NCI-H446 (cell line): ENCODE measurements at places on chromosomes 12 and 14.
A peak's percentile ranks its signal among the peaks of the same experiment; 100 is the strongest.

- no peak for DNase-seq
Measured at GRCh38 chr12:115941362-115941761, 336.1 kb downstream of the MED13L start.

GRCh38 chr12:3745152-3745551, 7.8 kb downstream of the CRACR2A start:
- no peak for DNase-seq

- no peak for DNase-seq
Measured at GRCh38 chr14:100290607-100291304, 15.5 kb downstream of the SLC25A29 start.

DNA sequence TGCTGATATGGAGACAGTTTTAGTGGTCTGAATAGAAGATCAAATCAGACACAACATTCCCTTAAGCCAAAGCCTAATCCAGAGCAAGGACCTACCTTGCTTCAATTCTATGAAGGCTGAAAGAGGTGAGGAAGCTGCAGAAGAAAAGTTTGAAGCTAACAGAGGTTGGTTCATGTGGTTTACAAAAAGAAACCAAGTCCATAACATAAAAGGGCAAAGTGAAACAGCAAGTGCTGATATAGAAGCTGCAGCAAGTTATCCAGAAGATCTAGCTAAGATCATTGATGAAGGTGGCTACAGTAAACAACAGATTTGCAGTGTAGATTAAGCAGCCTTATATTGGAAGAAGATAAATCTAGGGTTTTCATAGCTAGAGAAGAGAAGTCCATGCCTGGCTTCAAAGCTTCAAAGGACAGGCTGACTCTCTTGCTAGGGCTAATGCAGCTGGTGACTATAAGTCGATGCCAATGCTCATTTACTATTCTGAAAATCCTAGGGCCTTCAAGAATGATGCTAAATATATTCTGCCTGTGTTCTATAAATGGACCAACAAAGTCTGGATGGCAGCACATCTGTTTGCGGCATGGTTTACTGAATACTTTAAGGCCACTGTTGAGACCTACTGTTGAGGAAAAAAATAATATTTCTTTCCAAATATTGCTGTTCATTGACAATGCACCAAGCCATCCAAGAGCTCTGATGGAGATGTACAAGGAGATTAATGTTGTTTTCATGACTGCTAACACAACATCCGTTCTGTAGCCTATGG, 361.0 kb downstream of the DPF3 start:
- no peak for DNase-seq

GRCh38 chr12:48349471-48349870, 1.2 kb downstream of the ZNF641 start:
- DNase-seq: no peak

DNA sequence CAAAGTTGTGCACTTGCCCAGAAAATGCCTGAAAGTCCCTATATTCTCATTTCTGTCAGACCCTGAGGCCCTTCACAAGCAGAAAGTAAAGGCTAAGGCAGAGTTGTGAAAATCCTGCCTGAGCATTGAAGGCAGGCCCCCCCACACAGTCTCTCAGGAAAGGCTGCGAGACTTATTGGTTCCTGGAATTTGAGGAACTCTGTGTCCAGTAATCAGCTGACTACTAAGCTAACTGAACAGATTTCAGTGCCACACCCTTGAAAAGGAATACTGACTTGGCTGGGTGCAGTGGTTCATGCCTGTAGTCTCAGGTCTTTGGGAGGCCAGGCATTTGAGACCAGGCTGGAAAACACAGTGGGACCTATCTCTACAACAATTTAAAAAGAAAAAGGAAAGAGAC, 21.1 kb upstream of the PPP2R5E start:
- no peak for DNase-seq

GRCh38 chr14:65421201-65421981, 8.9 kb downstream of the FUT8 start:
- DNase-seq: no peak

DNA sequence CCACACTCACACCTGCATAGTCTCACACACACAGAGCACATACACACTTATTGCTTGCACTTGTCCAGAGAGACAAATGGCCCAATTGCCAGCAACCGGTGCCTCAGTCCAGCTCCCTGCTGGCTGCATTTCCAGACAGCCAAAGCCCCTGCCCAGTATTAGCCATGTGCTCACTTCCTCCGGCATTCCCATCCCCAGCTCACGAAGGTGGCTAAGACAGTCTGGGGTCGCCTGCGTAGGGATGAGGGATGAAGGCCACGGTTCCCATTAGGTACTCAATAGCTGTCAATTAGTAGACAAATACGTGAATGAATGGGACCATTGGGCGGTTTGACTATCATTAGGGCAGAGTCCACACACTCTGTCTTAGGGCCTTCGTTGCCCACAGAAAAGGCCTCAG, 146.8 kb upstream of the EGLN3 start:
- no peak for DNase-seq

DNA sequence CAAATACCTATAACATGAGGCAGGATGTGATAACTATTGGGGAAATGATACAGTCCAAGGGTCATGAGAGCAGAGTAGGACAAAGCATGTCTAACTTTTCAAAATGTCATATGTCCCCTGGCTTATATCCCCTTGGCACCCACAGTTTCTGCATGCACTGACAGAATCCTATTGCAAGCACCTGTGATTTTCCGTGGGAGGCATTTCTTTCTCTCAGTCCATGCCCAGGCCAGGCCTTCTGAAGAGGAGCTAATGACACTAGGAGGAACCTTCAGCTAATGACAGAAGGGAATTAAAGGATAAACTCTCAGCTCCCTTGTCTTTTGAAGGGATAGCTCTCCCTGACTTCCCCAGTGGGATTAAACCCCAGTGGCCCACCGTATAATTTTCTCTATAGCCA, 249.2 kb downstream of the TTC6 start:
- DNase-seq: no peak

- DNase-seq: no peak
Measured at GRCh38 chr12:56836317-56836716, 73.2 kb downstream of the HSD17B6 start.

DNA sequence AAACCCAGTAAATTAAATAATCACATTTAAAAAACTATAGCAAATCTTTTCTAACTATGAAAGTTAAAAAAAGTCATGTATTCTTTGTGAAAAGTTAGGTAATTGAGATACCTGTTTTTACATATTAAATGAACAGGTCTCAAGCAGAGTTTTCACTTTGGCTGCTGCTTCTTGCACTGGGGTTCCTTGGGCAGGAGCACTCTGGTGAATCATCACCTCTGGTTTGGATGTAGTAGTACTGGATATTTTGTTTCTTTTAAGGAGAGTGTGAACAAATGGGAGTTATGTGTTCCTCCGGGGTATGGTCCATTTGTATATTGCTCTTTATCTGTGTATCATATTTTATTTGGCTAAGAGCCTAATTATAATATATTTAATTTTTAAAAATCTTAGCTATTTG, 82.7 kb downstream of the FUT8 start:
- no peak for DNase-seq

GRCh38 chr12:53427905-53428594, 4.4 kb downstream of the AMHR2 start:
- no peak for DNase-seq

- DNase-seq: no peak
Measured at GRCh38 chr12:79203058-79203647, 338.6 kb downstream of the SYT1 start.

GRCh38 chr12:53226815-53227214, 5.2 kb downstream of the RARG start:
- DNase-seq: no peak

- no peak for DNase-seq
Measured at GRCh38 chr12:64631197-64631596, 20.9 kb downstream of the RASSF3 start.

DNA sequence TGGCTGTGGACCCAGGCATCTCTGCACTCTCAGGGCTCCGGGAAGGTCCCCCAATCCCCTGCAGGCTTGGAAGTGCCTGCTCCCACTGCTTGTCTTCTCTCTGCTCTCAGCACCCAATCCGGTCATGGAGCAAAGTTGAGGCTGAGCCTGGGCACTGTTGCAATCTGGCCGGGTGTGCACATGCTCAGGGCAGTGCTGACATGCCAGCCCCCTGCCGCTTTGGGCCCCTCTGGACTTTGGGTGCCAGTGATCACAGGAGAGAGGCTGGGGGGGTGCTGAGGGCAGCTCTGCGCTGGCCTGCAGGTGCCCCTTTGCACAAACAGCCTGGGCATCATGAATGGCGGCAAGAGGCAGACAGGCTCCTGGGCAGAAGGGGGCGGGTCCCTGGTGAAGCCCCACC, 85.4 kb upstream of the OSBPL8 start:
- no peak for DNase-seq

- peak; percentile 84 for DNase-seq
Measured at GRCh38 chr12:68406134-68406576, 74.0 kb upstream of the MDM1 start.

DNA sequence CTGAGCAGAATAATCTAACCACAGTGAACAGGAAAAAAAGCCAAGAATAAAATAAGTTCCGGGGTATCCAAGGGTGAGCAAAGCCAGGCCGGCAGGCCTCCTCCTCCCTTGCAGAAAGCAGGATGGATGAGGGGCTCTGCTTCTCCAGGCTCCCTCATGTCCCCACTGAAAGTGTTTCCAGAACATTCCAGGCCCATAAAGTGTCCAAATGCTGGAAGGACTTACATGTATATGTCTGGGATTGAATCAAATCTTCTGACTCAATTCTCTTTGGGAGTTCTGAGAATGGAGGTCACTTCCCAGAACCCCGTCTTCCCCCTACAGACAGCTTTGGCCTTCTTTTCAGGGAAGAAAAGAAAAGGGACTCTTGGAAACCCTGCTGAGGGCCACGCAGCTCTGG, 25.0 kb upstream of the BDKRB1 start:
- DNase-seq: no peak

GRCh38 chr12:128790221-128790620, 33.5 kb downstream of the SLC15A4 start:
- no peak for DNase-seq

GRCh38 chr14:94138251-94138650, 8.8 kb upstream of the IFI27L2 start:
- DNase-seq: no peak

DNA sequence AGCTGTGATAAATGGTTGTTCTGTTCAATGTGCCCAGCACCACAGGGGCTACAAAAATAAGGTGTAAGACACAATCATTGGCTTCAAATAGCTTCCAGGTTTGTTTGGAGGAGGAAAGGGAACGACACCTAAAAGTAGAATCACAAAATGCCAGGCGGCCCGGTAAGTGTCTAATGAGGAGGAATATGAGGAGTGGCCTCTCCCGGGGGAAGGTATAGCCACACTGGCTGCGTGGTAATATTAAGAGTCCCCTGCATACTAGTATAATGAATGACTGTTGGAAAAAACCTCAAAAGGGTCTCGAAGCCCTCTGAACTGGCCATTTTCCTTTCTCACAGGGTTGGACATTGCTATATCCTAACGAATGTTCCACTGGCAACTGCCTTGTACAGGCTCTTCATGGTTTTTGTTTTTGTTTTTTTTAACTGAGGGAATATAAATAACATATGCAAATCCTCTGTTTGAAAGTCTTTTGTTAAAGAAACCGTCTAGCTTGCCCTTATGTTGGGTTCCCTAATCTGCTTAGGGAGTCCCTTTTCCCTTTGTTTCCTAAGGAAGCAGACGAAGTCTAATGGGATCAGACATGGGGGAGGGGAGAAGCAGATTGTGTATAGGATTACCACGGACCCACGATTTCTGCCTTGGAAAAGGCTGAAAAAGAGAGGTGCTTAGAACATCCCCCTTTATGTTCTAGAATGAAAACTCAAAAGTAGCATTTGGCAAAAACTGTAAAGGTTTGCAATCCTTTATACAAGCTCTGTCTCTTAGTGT, 4.2 kb downstream of the CCDC60 start:
- no peak for DNase-seq

- DNase-seq: peak; percentile 23
Measured at GRCh38 chr14:56494167-56494566, 85.4 kb upstream of the TMEM260 start.

- DNase-seq: no peak
Measured at GRCh38 chr12:30678221-30678620, 17.4 kb downstream of the IPO8 start.

DNA sequence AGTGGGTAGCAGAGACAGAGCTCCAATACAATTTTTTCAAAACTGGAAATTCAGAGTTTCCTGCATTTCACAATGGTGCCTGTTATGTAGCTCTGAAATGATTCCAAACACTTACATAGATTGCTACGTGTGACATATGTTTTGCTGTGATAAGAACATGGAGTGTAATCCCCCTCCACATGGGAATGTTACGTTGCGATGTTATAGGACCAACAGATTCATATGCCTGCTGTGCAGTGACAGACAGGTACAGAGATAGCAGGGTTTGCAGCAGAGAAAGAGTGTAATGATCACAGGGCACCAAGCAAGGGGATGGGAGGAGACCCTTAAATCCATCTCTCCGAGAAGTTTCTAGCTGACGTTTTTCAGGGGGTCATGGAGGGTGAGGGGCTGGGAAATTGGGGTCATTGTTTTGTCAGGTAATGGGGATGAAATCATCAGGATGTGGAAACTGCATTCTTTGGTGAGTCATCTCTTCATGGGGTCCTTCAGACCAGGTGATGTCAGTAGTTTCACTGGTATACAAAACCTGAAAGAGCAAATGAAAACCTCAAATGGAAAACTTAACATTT, 76.6 kb upstream of the OSBPL8 start:
- DNase-seq: no peak

DNA sequence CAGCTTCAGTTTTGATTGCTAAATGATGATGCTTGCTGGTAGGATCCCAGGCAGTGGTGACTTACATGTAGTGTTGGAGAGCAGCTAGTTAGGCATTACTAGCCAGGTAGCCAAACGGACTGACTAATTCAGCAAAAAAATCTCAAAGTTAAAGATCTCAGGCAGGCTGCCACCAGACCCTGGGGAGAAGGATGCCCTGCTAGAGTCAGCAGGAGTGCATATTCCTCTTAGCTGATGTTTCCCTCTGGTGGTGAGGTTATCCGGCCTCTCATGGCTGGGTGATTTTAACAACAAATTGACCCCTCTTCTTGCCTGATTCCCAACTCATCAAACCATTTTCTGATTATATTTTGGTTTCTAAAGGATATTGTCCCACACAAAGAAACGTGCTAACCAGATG, 2.8 kb downstream of the EFS start:
- DNase-seq: no peak

GRCh38 chr14:100425429-100425827, 102.3 kb downstream of the SLC25A47 start:
- no peak for DNase-seq

DNA sequence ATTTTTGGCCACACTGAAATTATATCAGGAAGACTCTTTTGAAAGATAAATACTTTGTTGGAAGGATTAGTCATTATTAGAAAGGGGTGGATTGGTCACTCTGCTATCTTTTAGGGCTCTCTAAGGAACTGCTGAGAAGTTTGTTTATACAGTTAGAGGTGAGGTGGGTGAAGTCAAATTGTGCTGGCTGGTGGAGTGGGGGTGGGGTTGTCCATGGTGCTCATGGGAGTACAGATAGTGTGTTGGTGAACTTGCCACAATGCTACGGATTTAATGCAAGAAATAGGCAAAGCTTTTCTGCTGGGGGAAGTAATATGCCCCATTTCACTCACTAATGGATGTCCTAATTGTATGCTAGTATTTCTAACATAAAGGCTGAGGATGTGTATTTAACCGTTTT, 35.8 kb downstream of the SUSD6 start:
- DNase-seq: no peak
